ENCODE measurements at places on chromosomes 2 and 18. TPM values are rescaled to one million over a fixed set of nuclear protein-coding genes. Genes with fewer than 3 reads are reported as not detected.
A peak's percentile ranks its signal among the peaks of the same experiment; 100 is the strongest.

The OTX1 gene
- total RNA-seq: not detected

The HOXD10 gene
- 0.39 TPM for total RNA-seq

The TMEFF2 gene
- not detected for total RNA-seq

The MC5R gene
- total RNA-seq: not detected

The RAX gene
- not detected for total RNA-seq

The MBD2 gene
- total RNA-seq: 60.6 TPM

The RAPGEF4 gene
- total RNA-seq: 12.0 TPM

DNA sequence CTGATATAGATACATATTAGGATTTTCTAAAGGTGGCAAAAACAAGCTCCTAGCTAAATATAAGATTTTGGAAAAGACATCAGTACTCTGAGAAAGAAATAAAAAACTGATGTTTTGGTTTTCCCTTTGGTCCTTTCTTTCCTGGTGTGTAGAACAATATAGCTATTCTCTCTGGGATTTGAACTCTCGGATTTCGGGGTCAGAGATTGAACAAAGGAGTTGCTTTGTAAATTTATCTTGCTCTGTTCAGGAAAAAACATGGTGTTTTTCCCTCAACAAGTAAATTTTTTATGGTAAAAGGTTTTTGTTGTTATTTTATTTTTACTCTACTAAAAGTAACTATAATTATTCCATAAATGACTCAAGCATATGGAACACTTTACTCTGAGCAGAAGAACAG is 889.3 kb downstream of the ERBB4 start:
- DNase-seq: no peak
- H3K4me1 ChIP-seq: no peaks in the 10 kb centered on the region
- no peak overlapping the region for H3K27ac ChIP-seq
- no peak overlapping the region for H3K4me3 ChIP-seq
- no peaks in the 10 kb centered on the region for H3K36me3 ChIP-seq

- DNase-seq: no peak
- H3K27ac ChIP-seq: no peak overlapping the region
Observed at GRCh38 chr18:12766986-12767433, 64.2 kb downstream of the PSMG2 start.

DNA sequence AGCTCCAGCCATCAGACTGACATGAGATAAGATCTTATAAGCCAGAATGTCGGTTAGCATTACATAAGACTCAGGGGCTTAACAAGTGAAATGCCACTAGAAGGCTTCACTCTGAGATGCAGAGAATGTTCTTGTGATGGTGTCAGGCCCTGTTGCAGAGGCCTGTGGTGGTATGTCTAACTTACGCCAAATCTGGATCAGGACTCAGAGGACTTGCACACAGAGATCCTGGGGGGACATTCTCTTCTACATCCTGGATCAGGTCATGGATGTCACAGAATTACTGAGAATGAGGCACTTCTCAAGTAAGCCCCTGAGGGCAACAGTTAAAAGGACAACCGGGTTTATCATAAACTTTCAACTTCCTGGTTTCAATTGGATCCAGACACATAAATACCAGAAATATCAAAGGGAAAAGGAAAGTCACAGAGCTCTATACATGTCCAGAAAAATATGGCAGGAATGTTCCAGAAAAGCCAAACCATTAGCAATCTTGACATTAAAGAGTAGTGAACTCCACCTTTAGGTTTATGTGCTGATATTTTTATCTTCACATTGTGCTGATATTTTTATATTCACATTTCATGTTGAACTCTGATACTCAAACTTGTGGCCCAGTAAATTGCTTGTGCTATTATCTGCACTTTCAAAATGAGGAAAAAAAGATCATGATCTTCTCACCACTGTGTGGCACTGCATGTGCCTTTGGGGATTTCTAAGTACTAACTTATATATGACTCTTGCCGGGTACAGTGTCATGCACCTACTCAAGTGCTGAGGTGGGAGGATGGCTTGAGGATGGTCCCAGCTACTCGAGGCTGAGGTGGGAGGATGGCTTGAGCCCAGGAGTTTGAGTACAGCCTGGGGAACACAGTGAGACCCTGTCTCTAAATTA is 137.5 kb upstream of the RNF152 start:
- no peak for DNase-seq
- no peaks in the 10 kb centered on the region for H3K36me3 ChIP-seq
- no peaks in the 10 kb centered on the region for H3K27me3 ChIP-seq
- no peak overlapping the region for H3K27ac ChIP-seq

- no peak for DNase-seq
- H3K27ac ChIP-seq: no peak overlapping the region
- peaks cover 9% of the 10 kb centered on the region for H3K36me3 ChIP-seq
- no peaks in the 10 kb centered on the region for H3K4me1 ChIP-seq
- H3K4me3 ChIP-seq: no peak overlapping the region
- no peaks in the 10 kb centered on the region for H3K27me3 ChIP-seq
Observed at GRCh38 chr18:33729556-33729955, 151.5 kb downstream of the ASXL3 start.

DNA sequence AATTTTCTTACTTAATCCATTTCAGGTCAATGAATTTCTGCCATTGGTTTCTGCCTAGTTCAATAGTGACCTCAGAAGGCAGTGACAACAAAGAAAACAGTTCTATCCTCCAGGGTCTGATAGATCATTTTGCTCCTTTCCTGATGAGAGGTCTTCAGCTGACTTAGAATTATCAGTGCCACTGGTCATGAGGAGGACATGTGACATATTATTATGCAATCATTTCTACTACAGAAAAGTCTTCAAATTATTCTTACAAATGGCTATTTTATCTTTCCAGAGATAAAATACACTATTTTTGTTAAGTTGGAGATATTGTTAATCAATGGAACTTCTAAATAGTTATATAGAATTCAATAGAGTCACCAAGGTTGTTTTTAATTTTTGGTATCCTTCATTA is 360.0 kb upstream of the GALNT5 start:
- H3K27ac ChIP-seq: no peak overlapping the region
- H3K4me1 ChIP-seq: peaks cover 11% of the 10 kb centered on the region
- H3K4me3 ChIP-seq: no peak overlapping the region

DNA sequence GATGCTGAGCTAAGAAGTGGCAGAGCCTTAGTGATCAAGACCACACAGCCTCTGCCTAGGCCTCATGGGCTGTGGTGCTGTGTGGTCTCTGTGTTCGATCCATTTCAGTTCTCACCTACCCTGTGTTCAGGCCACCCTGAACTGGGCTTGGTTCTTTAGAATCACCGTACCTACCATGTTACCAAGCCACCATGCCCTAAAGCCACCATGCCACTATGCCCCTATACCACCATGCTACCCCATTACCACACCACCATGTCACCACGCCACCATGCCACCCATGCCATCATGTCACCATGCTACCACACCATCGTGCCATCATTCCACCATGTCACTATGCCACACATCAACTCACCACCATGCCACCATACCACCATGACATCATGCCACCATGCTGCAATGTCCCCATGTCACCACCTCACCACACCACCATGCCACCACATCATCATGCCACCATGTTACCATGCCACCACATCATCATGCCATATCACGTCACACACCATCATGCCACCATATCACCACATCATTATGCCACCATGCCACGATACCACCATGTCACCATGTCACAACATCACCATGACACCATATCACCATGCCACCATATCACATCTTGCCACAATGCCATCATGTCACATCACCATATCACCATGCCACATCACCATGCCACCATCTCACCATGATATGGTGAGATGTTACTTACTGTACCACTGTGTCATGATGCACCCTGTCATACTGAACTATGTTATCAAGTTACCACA is 191.0 kb upstream of the ARL4C start:
- no peak overlapping the region for H3K4me3 ChIP-seq
- no peak overlapping the region for H3K27ac ChIP-seq
- no peak for DNase-seq
- no peaks in the 10 kb centered on the region for H3K36me3 ChIP-seq
- H3K4me1 ChIP-seq: no peaks in the 10 kb centered on the region
- H3K27me3 ChIP-seq: no peaks in the 10 kb centered on the region

- no peak for DNase-seq
- peaks cover 56% of the 10 kb centered on the region for H3K27me3 ChIP-seq
- H3K27ac ChIP-seq: no peak overlapping the region
- peaks cover 26% of the 10 kb centered on the region for H3K4me1 ChIP-seq
- no peaks in the 10 kb centered on the region for H3K36me3 ChIP-seq
Observed at GRCh38 chr2:74498500-74499266, 720 bp downstream of the LBX2 start.

- H3K27me3 ChIP-seq: no peaks in the 10 kb centered on the region
- H3K27ac ChIP-seq: no peak overlapping the region
- H3K4me1 ChIP-seq: no peaks in the 10 kb centered on the region
- H3K36me3 ChIP-seq: no peaks in the 10 kb centered on the region
- no peak overlapping the region for H3K4me3 ChIP-seq
- no peak for DNase-seq
Observed at GRCh38 chr2:30188292-30188691, 41.5 kb downstream of the YPEL5 start.

GRCh38 chr18:30806823-30807222 is 235.7 kb downstream of the DSC3 start:
- H3K36me3 ChIP-seq: no peaks in the 10 kb centered on the region
- no peaks in the 10 kb centered on the region for H3K4me1 ChIP-seq
- DNase-seq: no peak
- no peaks in the 10 kb centered on the region for H3K27me3 ChIP-seq
- H3K27ac ChIP-seq: no peak overlapping the region

DNA sequence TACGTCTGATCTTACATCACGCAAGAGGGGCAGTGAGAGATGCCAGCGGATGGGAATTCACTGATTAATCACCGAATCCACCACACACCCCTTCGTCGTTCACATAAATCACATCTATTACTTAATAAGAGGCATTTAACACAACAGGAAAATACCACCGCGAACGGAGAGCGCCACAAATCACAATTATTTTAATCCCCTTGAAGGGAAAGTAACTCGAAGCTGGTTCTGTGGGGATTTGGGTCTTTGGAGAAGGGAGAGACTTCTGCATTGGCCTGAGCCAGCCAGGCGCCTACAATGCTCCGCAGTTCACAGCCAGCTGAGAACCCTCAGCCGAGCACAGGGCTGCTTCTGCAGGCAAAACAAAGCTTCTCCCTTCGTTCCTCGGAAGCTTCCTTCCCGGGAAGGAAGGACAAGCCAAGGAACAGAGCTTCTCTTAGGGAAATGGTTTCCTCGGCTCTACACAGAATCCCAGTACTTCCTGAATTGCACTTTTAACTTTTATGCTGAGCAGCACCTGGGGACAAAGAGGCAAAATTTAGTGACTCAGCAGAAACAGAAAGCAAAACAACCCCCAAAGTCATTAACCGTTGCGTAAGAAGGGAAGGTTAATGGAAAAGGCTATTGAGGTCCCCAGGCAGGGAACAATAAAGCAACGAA is at the start of gene LRP1B:
LRP1B (minus strand) TSS at position 7 of the 660 bp plus-strand sequence. CDS start 287 bp downstream, outside the sequence.
- no peaks in the 10 kb centered on the region for H3K27me3 ChIP-seq
- H3K4me1 ChIP-seq: no peaks in the 10 kb centered on the region
- DNase-seq: no peak
- peak within 1 kb of the TSS; percentile 22 for H3K27ac ChIP-seq

- no peaks in the 10 kb centered on the region for H3K27me3 ChIP-seq
- H3K4me3 ChIP-seq: no peak overlapping the region
- DNase-seq: no peak
- no peaks in the 10 kb centered on the region for H3K4me1 ChIP-seq
Observed at GRCh38 chr2:127991742-127992141, 36.1 kb downstream of the SAP130 start.

DNA sequence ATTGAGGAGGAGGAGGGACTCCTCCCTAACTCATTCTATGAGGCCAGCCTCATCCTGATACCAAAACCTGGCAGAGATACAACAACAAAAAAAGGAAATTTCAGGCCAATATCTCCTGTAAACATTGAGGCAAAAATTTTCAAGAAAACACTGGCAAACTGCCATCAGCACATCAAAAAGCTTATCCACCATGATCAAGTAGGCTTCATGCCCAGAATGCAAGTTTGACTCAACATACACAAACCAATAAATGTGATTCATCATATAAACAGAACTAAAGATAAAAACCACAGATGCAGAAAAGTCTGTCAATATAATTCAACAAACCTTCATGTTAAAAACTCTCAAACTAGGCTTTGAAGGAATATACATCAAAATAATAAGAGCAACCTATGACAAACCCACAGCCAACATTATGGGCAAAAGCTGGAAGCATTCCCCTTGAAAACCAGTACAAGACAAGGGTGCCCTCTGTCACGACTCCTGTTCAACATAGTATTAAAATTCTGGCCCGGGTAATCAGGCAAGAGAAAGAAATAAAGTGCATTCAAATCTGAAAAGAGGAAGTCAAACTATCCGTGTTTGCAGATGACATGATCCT is 1014.3 kb downstream of the CBLN2 start:
- no peaks in the 10 kb centered on the region for H3K36me3 ChIP-seq
- no peaks in the 10 kb centered on the region for H3K27me3 ChIP-seq

DNA sequence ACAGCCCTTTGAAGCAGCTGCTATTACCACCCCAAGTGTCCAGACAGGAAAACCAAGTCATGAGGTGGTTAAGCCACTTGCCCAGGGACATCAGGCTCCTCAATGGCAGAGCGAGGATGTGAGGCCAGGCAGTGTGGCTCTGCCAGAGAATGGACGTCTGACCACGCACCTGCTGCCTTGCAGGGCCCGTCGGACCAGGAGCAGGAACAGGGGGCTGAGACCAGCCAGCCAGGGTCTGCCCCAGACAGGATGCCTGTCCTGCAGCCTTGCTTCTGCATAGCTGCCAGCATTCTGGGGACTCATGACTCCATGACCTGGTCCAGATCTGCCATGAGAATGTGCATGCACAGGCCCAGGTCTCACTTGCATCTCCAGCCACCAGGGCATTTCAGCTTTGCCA is 52.0 kb downstream of the BCL2L11 start:
- H3K27me3 ChIP-seq: no peaks in the 10 kb centered on the region
- no peak overlapping the region for H3K4me3 ChIP-seq
- DNase-seq: no peak

- no peaks in the 10 kb centered on the region for H3K27me3 ChIP-seq
- H3K4me1 ChIP-seq: peaks cover 2% of the 10 kb centered on the region
- no peaks in the 10 kb centered on the region for H3K36me3 ChIP-seq
- H3K27ac ChIP-seq: peak overlapping the region; percentile 76
Observed at GRCh38 chr2:191166111-191166755, 15.4 kb upstream of the STAT4 start.

- no peak overlapping the region for H3K27ac ChIP-seq
- no peaks in the 10 kb centered on the region for H3K4me1 ChIP-seq
- no peaks in the 10 kb centered on the region for H3K36me3 ChIP-seq
- H3K4me3 ChIP-seq: no peak overlapping the region
Observed at GRCh38 chr18:34258176-34258575, 33.5 kb upstream of the NOL4 start.

- no peaks in the 10 kb centered on the region for H3K4me1 ChIP-seq
- H3K27me3 ChIP-seq: no peaks in the 10 kb centered on the region
- H3K36me3 ChIP-seq: peaks cover 60% of the 10 kb centered on the region
- no peak overlapping the region for H3K27ac ChIP-seq
- H3K4me3 ChIP-seq: no peak overlapping the region
- DNase-seq: no peak
Observed at GRCh38 chr2:71150082-71150816, 19.8 kb downstream of the MPHOSPH10 start.

All from tibial nerve (tissue), 4 donors.